ENCODE measurements at places on chromosomes 2 and 18. TPM values are rescaled to one million over a fixed set of nuclear protein-coding genes. Genes with fewer than 3 reads are reported as not detected.

MOGAT1 gene
- not detected for total RNA-seq

- no peak for DNase-seq
Observed at GRCh38 chr2:159497847-159498246, 118.5 kb downstream of the BAZ2B start.

- no peak for DNase-seq
Observed at GRCh38 chr2:103977668-103978067, 876.2 kb upstream of the POU3F3 start.

DNA sequence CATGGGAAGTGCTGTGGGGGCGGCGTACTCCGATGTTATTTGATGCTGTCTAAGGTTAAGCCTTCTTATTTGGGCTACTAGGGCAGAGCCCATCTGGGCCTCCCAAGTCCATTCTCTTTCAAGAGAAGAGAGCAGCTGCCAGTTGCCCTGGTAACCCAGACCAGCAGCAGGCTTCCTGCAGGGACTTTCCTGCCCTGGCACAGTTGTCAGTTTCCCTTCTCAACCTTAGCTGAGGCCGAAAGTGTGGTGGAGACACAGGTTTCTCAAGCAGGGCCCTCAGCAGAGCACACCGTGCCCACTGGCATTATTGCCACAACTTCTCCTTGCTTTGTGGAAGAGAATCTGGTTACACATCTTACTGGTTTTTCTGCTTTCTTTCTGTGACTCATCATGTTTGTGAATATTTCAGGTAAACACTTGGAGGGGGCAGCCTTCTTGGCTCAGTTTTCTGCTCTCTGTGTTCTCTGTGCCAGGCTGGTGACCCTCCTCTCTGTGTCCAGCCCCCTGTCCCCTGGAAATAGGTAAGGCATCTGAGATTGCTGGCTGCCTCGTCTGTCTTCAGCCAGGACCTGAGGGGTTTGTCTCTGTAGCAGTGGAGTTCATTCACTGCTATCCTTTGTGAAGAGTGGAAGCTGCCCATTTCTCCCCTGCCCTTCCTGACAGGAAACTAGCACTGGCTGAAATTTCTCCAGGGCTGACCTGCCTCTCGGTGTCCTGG, 111.0 kb downstream of the B3GNT2 start:
- peak; percentile 60 for DNase-seq

DNA sequence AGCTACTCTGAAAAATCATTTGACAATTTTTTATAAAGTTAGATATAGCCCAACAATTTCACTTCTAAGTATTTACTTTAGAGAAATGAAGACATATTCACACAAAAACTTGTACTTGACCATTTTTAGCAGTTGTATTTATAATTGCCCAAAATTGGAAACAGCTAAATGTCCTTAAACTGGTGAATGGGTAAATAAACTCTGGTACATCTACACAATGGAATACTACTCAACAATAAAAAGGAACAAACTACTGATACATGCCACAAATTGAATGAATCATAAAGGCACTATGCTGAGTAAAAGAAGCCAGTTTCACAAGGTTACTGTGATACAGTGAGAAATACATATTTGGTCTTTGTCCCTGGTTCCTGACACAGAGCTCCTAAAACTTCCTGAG, 32.8 kb upstream of the BBS5 start:
- DNase-seq, result no peak

- no peak for DNase-seq
Observed at GRCh38 chr18:60018618-60019462, 119.0 kb downstream of the PMAIP1 start.

DNA sequence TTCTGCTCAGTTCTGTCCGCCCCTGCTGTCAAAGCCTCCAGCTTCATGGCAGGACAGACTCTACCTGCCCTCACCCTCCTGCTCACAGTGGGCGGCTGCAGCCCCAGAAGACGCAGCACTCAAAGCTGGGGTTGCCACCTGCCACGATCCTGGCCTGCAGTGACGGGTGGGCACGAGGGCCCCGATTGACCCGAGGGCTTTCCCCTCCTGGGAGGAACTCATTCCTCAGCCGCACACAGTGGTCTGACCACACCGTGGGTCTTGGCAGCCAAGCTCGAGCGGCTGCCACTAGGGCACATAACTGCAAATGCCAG, 47.1 kb downstream of the HS6ST1 start:
- no peak for DNase-seq
